ENCODE measurements at places on chromosomes 2 and 18.

DNA sequence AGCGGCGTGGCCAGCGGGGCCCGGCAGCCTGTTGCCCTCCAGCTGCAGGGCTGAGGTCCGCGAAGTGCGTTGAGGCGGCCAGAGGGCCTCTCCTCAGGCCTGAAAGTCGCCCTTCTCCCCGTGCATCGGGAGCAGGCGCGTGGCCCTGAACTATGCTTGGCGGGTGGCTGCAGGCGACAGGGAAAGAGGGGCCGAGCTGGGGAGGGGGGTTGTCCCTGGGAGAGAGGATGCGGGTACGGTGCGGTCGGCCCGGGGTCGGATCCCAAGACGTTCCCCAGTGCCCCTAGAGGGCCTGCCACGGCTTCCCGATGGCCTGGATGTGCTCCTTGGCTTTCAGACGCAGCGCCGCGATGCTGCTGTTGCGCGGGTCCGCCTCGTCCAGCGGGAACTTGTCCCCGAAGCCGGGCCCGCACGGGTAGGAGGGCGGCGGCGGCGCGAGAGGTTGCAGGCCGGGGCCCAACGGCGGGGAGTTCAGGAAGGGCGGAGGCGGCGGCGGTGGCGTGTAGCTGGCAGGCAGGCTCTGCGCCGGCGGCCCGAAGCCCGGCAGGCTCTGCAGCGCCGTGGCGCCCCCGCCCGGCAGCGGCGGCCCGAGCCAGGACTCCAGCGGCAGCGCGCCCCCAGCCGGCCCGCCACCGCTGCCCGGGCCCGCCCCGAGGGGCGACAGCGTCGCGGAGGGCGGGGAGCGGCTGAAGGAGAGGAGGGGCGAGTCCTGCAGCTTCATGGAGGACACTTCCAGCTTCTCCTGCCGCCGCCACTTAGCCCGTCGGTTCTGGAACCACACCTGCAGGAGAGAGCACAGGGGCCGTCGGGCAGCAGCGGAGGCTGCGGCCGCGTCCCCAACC lies 4.3 kb downstream of the RAX start:
- peak; percentile 23 for DNase-seq

DNA sequence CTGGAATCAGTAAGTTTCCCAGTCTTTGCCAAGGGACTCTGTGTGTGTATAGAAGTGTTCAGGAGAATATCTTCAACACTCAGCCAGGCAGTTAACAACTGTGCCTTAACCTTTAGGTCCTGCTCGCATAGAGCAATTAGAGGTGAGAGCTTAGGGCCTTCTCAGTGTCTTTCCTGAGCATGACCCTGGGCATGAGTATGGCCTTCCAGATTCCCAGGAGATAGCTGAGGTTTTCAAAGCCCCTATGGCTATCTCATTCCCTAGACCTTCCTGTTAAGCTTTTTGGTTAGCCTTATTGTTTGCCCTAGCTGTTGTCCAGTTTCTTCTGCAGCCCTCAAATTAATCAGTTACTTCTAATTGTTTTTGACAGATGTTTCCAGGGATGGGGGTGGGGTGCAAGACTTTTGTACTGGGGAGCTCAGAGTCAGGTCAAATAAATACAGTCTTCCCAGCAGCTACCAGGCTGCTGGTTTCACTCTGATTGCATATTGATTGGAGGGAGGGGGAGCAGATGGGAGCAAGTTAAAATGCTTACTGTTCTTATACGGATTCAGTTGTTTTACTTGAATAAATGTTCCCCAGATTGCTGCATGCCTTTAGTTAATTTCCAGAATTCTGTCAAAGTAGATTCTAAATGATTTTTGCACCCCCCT lies 23.1 kb downstream of the PDK1 start:
- DNase-seq: no peak

GRCh38 chr2:98828793-98829371 lies 98.0 kb upstream of the MGAT4A start:
- no peak for DNase-seq

DNA sequence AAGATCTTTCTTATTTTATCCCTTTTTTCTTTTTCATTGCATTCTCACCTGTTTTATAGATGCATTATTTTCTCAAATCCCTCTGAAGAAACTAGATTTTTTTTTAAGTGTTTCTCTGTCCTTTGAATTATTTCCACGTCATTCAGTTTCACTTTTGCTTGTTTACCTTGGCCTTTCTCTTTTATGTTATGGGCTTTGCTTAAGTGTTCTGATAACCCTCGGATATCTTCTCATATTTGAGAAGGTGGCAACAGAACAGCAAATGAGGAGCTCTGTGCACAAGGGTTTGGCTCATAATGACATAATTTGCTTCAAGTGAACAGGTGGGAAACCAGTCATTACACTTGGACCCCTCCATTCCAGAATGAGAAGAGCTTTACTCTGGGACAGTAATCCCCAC lies 111.9 kb downstream of the C1D start:
- no peak for DNase-seq

DNA sequence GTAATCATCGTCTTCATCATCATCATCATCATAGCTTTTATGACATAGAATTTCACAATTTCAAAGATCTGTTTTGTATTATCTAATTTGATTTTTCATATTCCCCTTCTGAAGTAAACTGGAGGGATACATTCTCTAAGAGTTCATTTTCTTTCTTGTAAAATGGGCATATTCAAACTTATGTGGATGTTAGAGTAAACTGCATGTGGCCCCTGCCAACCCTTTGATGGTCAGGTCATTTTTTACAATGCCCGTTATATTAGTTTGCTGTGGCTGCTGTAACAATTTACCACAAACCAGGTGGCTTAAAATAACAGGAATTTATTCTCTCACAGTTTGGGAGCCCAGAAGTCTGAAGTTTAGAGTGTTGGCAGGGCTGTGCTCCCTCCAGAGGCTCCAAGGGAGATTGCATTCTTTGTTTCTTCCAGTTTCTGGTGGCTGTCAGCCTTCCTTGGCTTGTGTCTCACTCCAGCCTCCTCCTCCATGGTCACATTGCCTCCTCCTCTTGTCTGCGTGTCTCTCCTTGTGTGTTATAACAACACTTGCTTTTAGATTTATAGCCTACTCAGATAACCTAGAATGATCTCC lies 127.5 kb upstream of the MMADHC start:
- DNase-seq: no peak

- DNase-seq: no peak
Measured at GRCh38 chr2:96111823-96112500, 4.4 kb downstream of the ADRA2B start.

- no peak for DNase-seq
Measured at GRCh38 chr2:70442301-70443077, 111.1 kb downstream of the TGFA start.

GRCh38 chr18:25099895-25100294 lies 252.1 kb downstream of the ZNF521 start:
- no peak for DNase-seq

- no peak for DNase-seq
Measured at GRCh38 chr18:10951631-10952544, 197.5 kb downstream of the PIEZO2 start.

DNA sequence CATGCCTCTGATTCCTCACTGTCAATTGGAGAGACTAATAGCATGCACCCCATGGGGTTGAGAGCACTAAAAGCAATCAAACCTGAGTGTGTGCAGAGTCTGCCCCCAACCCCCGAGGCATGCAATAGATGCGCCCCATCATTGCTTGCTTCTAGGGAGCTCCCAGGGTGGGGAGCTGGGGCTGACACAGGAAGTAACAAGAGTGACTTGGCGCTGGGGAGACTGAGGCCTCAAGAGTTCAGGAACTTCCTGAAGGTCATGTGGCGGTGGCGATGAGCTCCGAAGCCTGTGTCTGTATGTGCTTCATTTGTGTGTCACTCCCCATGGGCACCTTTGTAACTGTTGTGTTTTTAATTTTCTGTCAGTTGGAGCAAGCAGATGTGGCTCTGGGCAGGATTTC lies 61.2 kb downstream of the CTIF start:
- DNase-seq: no peak

DNA sequence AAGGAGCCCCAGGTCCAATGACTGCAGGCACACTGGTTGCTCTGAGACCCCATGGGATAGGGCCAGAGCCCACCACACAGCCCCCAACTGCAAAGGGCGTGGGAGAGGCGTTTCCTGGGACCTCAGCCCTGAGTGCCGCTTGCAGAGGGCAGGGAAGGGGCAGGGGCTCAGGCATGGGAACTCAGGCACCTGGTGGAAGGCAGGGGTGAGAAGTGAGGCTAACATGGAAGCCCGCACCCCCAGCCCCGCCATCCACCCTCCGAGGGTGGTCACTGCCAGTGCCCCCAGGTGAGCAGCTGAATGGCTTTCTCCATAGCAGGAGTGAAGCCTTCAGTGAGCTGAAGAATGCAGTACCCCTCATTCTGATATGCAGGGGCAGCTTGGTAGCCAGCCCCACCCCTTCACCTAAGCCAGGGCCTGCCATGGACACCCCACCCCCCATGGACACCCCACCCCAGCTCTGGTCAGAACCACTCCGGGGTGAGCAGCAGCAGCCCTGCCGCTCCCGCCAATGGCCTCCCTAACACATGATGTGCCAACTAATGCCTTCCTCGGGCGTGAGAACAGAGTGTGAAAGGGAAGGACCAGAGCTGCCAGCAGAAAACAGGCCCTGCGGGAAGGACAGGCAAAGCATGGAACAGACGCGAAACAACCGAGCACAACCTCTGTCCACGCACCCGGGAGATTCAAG lies 6.6 kb downstream of the KIF1A start:
- DNase-seq: peak; percentile 9

DNA sequence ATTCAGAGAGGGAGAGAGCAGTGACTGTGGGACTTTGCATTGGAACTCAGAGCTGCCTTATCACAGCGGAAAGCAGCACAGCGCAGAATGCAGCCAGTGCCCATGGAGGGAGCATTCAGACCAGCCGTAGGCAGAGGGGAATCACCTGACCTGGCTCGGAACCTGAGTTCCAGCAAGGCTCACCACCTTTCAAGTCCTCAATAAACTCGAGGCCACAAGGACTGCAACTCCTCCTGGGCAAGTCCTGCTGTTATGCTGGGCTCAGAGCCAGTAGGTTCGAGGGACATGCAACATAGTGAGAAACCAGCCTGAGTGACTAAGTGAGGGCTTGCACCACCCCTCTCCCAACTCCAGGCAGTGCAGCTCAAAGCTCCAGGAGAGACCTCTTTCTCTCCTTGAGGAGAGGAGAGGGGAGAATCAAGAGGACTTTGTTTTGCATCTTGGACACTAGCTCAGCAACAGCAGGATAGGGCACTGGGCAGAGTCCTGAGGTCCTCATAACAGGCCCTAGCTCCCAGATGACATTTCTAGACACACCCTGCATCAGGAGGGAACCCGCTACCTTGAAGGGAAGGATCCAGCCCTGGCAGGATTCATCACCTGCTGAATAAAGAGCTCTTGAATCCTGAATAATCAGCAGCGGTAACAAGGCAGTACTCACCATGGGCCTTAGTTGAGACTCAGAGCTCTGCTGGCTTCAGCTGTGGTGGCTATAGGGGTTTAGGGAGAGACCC lies 136.8 kb upstream of the OTOS start:
- no peak for DNase-seq

GRCh38 chr2:135948642-135949355 lies 36.6 kb downstream of the DARS1 start:
- DNase-seq: peak; percentile 33

- no peak for DNase-seq
Measured at GRCh38 chr2:114805195-114805594, 362.8 kb downstream of the DPP10 start.

- no peak for DNase-seq
Measured at GRCh38 chr2:213227458-213227857, 56.8 kb upstream of the SPAG16 start.

DNA sequence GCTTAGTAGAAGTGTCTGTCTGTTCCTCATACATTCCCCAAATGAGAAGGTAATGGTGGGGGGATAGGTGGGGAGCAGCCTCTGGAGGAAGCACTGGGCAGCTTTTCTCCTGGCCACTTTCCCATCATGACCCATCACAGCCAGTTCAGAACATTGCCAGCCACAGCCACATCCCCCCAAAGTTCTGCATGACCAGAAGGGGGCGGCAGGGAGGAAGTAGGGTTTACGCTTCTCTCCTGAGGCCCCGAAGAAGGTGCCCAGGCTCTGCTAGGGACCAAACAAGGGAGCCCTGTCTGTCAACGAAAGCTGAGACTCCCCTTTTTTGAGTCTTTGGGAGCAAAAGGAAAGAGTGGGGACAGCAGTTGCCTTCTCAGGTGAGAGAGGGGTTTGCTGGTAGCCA lies 7.7 kb downstream of the IGFBP5 start:
- DNase-seq: peak; percentile 29

GRCh38 chr2:40579247-40579646 lies 127.4 kb upstream of the SLC8A1 start:
- no peak for DNase-seq

GRCh38 chr2:45622336-45623075 lies 11.4 kb upstream of the SRBD1 start:
- no peak for DNase-seq

- DNase-seq: no peak
Measured at GRCh38 chr2:213476641-213477040, 192.4 kb downstream of the SPAG16 start.

- DNase-seq: no peak
Measured at GRCh38 chr2:64420677-64421076, 33.3 kb upstream of the LGALSL start.

- no peak for DNase-seq
Measured at GRCh38 chr18:77031662-77032061, 100.9 kb downstream of the MBP start.

DNA sequence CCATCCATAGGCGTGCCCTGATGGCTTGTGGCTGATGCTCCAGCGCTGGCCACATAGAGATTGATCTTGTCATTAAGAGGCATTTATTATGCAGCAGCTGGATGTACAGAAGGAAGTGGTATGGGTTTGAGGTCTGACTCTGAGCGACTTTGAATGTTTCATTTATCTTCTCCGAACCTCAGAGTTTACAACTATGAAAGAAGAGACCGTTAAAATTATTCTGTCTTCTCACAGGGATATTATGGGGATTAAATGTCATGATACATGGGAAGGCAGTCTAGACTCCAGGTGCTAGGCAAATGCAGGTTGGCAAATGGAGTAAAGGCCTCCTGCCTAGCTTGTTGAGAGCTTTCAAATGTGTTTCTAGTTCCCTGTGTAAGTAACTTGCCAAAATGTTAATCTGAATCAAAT lies 30.3 kb downstream of the MOGAT1 start:
- DNase-seq: no peak

GRCh38 chr2:29459445-29460179 lies 344.4 kb downstream of the CLIP4 start:
- no peak for DNase-seq

GRCh38 chr2:26018184-26019055 lies 15.5 kb upstream of the RAB10 start:
- DNase-seq: no peak

DNA sequence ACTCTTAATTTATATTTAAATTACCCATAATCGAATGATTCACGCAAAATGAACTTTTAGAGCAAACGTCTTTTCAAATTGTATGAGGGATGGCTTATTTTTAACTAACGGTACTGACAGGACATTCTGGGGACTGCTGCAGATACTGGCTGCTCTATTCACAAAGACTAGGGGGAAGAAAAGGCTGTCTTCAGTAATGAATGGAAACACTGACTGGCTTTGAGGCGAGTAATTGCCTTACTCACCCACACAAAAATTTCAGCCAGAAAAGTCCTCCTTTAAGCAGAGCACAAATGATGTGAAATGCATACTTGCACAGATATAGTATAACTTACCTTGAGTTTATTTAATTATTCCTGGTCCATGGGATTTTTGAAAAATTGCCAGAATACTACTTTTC lies 852.6 kb downstream of the DPP10 start:
- DNase-seq: no peak

Measured in activated T-cell treated with anti-CD3 and anti-CD28 coated beads, Interleukin-2, amount 50 U/mL, for 1 hour (primary cell).